ENCODE measurements at places on chromosomes 2 and 18.

DNA sequence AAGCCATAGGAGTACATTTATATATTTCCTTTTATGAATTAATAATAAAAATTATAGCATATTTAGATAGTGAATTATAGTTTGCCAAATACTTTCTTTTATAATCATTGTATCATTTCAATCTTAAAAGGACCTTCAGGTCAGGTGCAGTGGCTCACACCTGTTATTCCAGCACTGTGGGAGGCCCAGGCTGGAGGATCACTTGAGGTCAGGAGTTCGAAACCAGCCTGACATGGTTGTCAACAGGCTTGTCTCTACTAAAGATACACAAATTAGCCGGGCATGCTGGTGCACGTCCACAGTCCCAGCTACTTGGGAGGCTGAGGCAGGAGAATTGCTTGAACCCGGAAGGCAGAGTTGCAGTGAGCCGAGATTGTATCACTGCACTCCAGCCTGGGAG is 19.7 kb downstream of the APOB start:
- no peak for DNase-seq

- DNase-seq: no peak
Measured at GRCh38 chr2:161161074-161161706, 962 bp downstream of the TANK start.

GRCh38 chr2:145383961-145384360 is 864.0 kb upstream of the ZEB2 start:
- no peak for DNase-seq

DNA sequence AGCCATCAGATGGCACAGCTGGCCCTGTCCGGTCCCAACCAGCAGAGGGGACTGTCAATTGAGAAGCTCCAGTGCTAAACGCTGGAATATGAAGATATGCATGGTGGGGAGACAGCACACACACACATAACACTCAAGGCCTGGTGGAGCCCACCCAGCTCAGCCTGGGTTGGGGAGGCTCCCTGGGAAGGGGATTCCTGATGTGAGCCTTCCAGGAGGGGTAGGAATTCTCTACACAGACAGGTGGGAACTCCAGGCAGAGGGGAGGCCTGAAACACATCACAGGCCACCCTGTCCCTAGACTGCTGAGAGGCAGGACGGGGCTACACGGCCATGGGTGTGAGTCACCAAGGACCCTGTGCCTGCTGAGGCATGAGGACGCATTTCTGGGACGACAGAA is 49.4 kb upstream of the SH3RF3 start:
- DNase-seq: no peak
